ENCODE measurements at places on chromosomes 13 and 19.

- DNase-seq = no peak
Observed at GRCh38 chr19:48858984-48859710, 9.3 kb downstream of the PLEKHA4 start.

- no peak for DNase-seq
Observed at GRCh38 chr19:49348305-49349189, 13.3 kb downstream of the CD37 start.

DNA sequence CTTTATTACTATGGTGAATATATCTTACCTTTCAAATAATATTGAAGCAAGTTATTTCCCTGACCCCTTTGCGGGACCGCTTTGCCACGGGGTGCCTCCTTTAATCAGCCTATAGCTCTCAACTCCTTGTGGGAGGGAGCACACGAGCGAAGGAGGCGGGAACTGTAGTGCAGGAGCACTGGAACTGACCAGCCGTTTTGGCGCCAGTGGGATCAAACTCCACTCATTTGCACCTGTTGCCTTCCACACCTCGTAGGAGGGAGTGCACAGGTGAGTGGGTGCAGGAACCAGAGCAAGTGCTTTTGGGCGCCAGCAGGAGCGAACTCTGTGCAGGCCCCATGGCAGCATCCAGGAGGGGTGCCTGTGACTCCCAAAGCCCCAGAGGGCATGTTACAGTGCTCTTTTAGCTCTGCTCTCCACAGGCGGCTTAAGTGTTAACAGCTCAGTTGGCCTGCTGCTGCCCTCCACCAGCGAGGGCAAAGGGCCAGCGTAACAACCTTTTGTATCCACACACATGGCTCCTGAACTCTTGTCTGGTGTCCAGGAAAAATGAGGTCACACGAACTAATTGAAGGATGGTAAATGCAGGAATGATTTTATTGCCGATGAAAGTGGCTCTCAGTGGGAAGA lies 206.9 kb downstream of the GGACT start:
- no peak for DNase-seq

DNA sequence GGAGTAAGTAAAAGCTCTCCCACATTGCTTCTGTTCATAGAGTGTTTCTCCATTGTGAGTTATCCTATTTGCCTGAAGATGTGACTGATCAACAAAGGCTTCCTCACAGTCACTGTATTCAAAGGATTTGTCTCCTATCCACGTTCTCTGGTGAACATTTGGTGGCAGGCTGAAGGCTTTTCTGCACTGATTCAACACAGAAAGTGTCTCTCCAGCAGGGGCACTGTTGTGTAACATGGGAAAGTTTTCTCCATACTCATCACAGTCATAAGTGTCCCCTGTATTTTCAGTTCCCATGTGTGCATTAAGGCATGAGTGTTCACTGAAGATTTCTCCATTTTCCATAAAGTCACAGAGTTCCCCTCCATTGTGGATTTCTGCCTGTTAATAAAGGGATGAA lies 17.6 kb downstream of the ZNF121 start:
- DNase-seq = no peak

GRCh38 chr13:51364404-51365008 lies 25.0 kb downstream of the SERPINE3 start:
- DNase-seq = no peak

DNA sequence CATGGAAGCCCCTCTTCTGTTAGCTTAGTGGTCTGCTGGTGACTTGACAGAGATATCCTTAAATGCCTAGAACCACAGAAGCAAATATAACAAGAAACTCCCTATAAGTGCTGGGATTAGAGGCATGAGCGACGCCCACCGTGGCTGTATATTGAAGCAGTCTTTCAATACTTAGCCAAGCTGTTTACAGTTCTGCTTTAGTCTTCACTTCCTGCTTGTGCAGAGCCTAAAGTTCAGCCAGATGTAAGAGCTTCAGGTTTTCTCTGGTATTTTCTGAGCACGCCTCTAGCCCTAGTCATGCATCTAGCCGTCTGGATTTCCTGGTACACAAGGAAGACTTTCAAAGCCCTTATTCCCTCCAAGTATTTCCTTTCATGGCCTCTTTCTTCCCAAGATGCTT lies 28.5 kb downstream of the TRPM4 start:
- DNase-seq = no peak

DNA sequence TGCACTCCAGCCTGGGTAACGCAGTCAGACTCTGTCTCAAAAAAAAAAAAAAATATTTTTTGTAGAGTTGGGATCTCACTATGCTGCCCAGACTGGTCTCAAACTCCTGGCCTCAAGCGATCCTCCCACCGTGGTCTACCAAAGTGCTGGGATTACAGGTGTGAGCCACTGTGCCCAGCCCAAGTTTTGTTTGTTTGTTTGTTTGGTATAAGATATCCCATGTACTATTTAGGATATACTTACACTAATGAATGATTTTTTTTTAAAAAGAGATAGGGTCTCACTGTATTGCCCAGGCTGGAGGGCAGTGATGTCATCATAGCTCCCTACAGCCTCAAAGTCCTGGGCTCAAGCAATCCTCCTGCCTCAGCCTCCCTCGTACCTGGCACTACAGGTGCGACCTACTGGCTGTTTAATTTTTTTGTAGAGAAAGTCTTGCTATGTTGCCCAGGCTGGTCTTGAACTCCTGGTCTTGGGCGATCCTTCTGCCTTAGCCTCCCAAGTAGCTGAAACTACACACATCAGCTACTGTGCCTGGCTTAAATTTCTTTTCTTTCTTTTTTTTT lies 24.0 kb downstream of the TLE6 start:
- DNase-seq = no peak

DNA sequence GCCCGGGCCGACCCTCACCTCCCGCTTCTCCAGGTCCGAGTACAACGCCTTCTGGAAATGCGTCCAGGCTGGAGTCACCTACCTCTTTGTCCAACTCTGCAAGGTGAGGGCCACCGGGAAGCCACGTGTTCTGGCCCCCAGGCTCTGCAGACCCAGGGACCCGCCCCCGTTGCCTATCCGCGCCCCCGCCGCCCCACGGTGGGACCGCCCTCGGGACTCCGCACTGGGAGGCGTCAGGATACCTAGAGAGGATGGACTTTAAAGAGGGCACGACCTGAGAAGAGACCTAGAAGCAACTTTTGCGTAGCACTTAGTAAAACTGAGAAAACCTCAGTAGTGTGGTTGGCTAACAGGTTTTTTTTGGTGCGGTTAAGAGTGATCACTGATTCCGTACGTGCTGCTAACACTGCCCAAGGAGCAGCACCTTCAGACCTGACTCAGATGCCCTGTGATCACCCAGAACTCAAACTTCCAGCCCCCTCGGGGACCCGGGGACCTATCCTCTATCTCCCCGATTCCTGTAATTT lies 492 bp downstream of the TMEM147 start:
- peak; percentile 93 for DNase-seq

DNA sequence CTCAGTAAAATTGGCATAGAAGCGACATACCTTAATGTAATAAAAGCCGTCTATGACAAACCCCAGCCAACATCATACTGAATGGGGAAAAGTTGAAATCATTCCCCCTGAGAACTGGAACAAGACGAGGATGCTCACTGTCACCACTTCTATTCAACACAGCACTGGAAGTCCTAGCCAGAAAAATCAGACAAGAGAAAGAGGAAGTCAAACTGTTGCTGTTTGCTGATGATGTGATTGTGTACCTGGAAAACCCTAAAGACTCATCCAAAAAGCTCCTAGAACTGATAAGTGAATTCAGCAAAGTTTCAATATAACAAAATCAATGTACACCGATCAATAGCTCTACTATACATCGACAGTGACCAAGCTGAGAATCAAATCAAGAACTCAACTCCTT lies 63.3 kb downstream of the TNFSF13B start:
- no peak for DNase-seq
